CD8-positive, alpha-beta memory T cell (primary cell): ENCODE measurements at places on chromosomes 7 and 10. TPM values are rescaled to one million over a fixed set of nuclear protein-coding genes. Genes with fewer than 3 reads are reported as not detected.

LLCFC1 gene
- not detected for total RNA-seq

PITX3 gene
- total RNA-seq: not detected

- DNase-seq: no peak
- H3K36me3 ChIP-seq: no peaks in the 10 kb centered on the region
- H3K27ac ChIP-seq: peak overlapping the region; percentile 68
- no peaks in the 10 kb centered on the region for H3K27me3 ChIP-seq
Measured at GRCh38 chr7:150665089-150665748, 20.3 kb upstream of the GIMAP2 start.

DNA sequence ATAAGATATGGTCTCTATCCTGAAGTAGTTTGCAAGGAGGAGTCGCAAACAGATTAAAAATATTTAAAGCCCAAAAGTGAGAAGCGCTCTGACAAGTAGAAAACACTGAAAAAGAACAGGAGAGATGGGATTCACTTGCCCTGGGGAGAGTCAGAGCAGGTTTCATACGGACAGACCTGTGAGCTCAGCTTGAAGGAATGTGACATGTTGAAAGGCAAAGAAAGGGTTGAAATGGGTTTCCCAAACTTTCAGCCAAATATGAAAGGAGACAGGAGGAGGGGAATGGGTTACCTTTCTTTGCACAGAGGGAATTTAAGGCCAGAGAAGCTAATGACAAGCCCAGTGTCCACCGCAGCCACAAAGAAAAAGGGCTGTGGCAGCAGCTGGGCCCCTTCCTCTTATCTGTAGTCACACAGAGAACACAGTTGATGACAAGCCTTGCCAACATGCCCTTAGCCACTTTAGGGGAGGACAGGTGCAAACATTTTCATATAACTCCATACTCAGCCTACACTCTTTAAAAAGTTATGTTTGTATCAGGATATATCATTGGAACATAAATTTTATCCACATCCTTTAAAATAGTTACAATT is 14.9 kb downstream of the HOXA1 start:
- no peak overlapping the region for H3K27ac ChIP-seq
- no peaks in the 10 kb centered on the region for H3K36me3 ChIP-seq
- no peaks in the 10 kb centered on the region for H3K4me1 ChIP-seq
- no peak for DNase-seq
- H3K4me3 ChIP-seq: no peak overlapping the region
- no peaks in the 10 kb centered on the region for H3K27me3 ChIP-seq

DNA sequence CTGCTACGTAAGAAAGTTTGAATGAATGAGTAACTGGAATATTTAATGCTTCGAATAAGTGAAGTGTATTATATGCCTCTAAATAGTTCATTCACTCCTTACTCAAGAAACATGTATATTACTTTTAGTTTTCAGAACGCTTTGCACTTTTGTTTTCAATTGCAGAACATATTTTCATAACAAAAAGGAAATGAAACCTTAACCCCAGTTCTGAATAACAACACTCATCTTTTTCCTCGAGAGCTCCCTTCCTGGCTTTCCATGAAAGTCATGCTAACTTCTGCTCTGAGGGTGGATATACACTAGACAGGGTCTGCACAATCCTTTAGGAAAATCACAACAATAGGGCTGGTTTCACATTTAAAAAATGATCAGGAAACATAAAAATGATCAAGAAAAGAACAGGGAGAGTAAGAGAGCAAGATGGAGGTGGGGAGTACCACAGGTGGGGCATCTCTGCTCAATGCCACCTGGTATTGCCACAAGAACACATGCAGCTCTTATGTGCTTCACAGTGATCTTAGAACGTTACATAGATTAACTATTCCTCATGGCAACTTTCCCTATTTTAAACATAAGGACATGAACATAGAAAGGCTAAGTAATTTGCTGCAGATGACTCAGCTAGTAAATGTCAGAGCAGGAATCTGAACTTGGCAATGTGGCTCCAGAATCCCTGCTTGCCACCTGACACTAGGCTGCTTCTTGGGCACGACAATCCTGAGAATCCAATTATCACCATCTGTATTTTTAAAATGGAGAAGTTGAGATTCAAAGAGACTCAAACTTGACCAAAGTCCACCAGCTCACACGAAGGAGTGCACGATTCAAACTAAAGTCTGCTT is 219.5 kb upstream of the AOAH start:
- no peak for DNase-seq
- no peaks in the 10 kb centered on the region for H3K27me3 ChIP-seq
- peaks cover 11% of the 10 kb centered on the region for H3K36me3 ChIP-seq
- H3K27ac ChIP-seq: no peak overlapping the region
- peaks cover 9% of the 10 kb centered on the region for H3K4me1 ChIP-seq
- no peak overlapping the region for H3K4me3 ChIP-seq

RELN gene
- total RNA-seq: not detected

DNAJC1 gene
- total RNA-seq: 30.8 TPM

DNA sequence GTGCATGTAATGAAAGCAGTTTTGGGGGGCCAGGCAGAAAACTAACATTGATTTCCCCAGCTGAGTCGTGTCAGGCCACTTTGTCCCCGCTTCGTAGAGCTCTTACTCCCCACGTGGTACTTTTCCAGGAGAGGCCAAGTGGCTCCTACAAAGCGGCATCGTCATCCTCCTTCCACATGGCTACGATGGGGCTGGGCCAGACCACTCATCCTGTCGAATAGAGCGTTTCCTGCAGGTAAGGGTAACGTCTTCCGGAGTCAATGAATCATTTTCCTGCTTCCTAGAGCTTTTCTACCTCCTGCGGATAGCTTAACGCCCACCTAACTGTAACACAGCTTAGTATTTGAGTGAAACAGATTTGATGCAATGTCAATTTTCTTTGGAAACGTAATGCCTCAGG is 21.7 kb upstream of the SEC61A2 start:
- H3K4me3 ChIP-seq: no peak overlapping the region
- H3K4me1 ChIP-seq: no peaks in the 10 kb centered on the region
- no peak overlapping the region for H3K27ac ChIP-seq
- DNase-seq: no peak
- H3K36me3 ChIP-seq: peaks cover 10% of the 10 kb centered on the region

DNA sequence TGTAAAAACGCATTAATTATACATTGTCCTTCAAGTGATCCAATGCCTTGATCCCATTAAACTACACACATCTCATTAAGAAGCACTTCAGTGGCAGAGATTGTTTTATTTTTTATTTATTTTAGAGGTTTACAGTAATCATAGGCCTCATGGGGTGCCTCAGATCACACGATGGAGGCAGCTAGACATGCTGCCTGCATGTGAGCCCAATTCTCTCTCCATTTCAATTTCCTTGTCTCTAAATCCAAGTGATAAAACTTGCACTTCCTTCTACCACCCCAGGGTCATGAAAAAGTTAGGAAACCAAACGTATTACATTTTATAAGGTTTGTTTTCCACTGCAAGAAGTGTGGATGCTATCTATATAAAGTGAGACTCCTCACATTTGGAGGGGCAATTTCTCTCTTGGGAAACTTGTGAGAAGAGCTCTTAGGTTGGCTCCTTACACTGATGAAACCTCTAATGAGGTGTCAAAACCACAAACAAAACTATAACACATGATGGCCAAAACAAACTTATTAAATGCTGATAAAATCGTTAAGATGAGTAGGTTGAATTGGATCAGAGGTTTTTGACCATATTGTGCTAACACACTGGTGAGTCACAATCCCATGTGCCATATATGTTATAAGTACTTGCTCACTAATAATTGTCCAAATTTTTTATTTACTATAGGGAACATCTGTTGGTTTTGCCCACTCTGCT is 22.3 kb upstream of the XPNPEP1 start:
- DNase-seq: no peak
- no peaks in the 10 kb centered on the region for H3K27me3 ChIP-seq
- H3K36me3 ChIP-seq: no peaks in the 10 kb centered on the region
- H3K27ac ChIP-seq: no peak overlapping the region
- peaks cover 5% of the 10 kb centered on the region for H3K4me1 ChIP-seq

DNA sequence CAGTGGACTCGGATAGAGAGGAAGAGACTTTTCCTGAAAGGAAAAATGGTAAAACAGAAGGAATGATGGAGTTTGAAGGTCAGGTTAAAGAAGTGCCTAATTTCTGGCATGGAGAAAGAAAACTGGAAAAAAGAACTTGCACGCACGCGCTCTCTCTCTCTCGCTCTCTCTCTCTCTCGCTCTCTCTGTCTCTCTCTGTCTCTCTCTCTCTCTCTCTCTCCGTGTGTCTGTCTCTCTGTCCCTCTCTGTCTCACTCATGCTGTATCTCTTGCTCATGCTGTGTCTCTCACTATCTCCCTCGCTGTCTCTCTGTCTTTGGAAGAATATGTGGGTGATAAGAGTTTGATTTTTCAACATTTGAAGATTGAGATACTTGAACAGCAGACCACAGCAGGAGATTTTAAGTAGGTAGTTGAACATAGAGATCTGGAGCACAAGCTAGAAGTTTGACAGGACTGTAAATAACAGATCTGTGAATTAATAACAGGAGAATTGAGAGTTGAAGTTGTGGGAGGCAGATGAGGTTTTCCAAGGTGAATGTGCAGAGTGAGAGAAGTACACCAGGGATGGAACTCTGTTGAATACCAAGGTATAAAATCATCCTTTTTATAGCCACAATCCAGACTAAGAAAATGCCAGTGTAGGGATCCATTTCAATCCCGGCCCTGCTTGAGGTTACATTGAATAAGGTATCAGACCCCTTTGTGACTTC is 33.1 kb downstream of the ADD3 start:
- H3K36me3 ChIP-seq: no peaks in the 10 kb centered on the region
- no peaks in the 10 kb centered on the region for H3K27me3 ChIP-seq
- H3K27ac ChIP-seq: no peak overlapping the region
- peaks cover 54% of the 10 kb centered on the region for H3K4me1 ChIP-seq

GRCh38 chr10:110967645-110968044 is 48.2 kb downstream of the SHOC2 start:
- H3K36me3 ChIP-seq: no peaks in the 10 kb centered on the region
- no peak overlapping the region for H3K27ac ChIP-seq
- no peaks in the 10 kb centered on the region for H3K27me3 ChIP-seq
- peaks cover 8% of the 10 kb centered on the region for H3K4me1 ChIP-seq
- DNase-seq: no peak

- no peak for DNase-seq
- no peak overlapping the region for H3K4me3 ChIP-seq
- no peaks in the 10 kb centered on the region for H3K27me3 ChIP-seq
- H3K27ac ChIP-seq: no peak overlapping the region
- peaks cover 13% of the 10 kb centered on the region for H3K4me1 ChIP-seq
Measured at GRCh38 chr10:50379616-50380015, 128.3 kb upstream of the ASAH2 start.

DNA sequence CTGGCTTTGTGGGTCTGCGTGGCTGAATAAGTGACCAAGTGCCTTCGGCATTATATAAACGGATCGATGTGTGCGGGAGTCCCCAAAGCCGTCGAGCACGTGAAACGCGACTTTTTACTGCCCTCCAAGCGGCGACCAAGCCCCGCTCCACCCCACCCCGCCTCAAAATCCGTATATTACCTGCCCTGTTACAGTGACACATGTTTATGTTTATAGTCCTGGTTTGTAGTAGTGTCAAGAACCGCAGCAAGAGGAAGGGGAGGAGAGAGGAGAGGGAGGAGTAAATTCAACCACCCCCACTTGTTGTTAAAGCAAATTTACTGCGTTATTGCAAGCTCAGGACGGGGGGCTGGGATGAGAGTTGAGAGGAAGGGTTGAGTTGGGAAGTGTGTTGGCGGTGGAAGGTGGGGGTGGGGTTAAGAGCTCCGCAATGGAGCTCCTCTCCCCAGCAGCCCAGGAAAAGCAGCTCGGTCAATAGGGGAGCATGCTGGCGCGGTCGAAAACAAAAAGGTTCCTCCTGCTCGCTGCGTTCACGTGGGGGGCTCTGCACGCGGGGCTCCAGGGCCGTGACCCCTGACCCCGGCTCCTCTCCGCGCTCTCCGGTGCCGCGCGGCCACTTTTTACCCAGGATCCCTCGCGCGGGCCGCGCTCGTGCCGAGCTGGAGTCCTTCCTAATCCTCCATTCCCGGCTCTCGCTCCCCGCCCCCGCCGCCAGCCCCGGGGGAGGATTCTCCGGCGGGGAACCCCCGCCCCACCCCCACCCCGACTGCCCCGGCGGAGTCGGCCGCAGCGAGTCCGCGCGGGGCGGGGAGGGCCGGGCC is at the start of gene SKIDA1:
Gene SKIDA1 (minus strand): TSS at position 316 of the 821 bp plus-strand sequence. CDS start 7,860 bp downstream, outside the sequence.
- peak within 1 kb of the TSS; percentile 72 for H3K27ac ChIP-seq
- H3K27me3 ChIP-seq: peaks cover 6% of the 10 kb centered on the region
- H3K36me3 ChIP-seq: no peaks in the 10 kb centered on the region
- peak within 1 kb of the TSS; percentile 83 for H3K4me3 ChIP-seq

- no peak for DNase-seq
- no peaks in the 10 kb centered on the region for H3K36me3 ChIP-seq
- no peak overlapping the region for H3K4me3 ChIP-seq
- no peak overlapping the region for H3K27ac ChIP-seq
Measured at GRCh38 chr10:58544135-58544534, 31.5 kb downstream of the BICC1 start.

DNA sequence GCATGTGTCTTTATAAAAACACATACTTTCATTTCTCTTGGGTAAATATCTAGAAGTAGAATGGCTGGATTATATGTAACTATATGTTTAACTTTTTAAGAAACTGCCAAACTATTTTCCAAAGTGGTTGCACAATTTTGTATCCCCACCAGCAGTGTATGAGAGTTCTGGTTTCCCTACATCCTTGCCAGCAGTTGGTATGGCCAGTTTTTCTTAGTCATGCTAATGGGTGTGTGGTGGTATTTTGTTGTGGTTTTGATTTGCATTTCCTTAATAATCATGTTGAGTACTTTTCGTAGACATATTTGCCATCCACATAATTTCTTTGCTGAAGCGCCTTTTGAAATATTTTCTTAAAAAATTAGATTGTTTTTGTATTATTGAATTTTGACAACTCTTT is 60.3 kb downstream of the NEUROG3 start:
- no peak for DNase-seq
- peaks cover 7% of the 10 kb centered on the region for H3K27me3 ChIP-seq
- no peak overlapping the region for H3K4me3 ChIP-seq
- H3K27ac ChIP-seq: no peak overlapping the region

GRCh38 chr10:493391-494148 is 195.9 kb downstream of the DIP2C start:
- no peaks in the 10 kb centered on the region for H3K4me1 ChIP-seq
- no peak overlapping the region for H3K4me3 ChIP-seq
- DNase-seq: no peak
- no peaks in the 10 kb centered on the region for H3K36me3 ChIP-seq
- H3K27ac ChIP-seq: no peak overlapping the region

DNA sequence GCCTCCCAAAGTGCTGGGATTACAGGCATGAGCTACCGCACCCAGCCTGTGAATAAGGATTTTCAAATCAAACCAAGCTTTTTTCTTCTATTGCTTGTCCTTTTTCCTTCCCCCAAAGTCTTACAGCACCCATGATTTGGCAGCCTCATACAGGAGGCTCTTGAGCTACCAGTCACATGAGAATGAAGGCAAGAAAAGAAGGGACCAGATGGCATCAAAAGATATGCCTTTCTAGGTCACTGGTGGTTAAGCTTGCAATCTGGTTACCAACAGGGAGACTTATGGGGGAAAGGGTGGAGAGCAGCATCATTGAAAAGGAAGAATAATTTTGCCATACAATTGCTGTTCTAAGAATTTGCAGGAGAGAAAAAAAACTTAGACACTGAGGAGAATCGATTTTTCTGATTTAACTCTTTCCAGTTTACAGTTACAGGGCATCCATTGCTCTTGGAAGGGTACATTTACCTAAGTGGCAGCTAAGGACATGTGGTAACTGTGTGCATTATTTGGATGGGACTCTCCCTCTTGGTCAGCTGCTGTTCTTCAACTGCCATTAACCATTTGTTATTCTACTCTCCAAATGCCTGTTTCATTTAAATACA is 29.5 kb downstream of the SMNDC1 start:
- H3K36me3 ChIP-seq: peaks cover 4% of the 10 kb centered on the region
- no peak overlapping the region for H3K27ac ChIP-seq
- H3K27me3 ChIP-seq: no peaks in the 10 kb centered on the region
- H3K4me1 ChIP-seq: peaks cover 22% of the 10 kb centered on the region
- no peak overlapping the region for H3K4me3 ChIP-seq
- no peak for DNase-seq
